ENCODE measurements at places on chromosomes 6 and 20. TPM values are rescaled to one million over a fixed set of nuclear protein-coding genes. Genes with fewer than 3 reads are reported as not detected.

DNA sequence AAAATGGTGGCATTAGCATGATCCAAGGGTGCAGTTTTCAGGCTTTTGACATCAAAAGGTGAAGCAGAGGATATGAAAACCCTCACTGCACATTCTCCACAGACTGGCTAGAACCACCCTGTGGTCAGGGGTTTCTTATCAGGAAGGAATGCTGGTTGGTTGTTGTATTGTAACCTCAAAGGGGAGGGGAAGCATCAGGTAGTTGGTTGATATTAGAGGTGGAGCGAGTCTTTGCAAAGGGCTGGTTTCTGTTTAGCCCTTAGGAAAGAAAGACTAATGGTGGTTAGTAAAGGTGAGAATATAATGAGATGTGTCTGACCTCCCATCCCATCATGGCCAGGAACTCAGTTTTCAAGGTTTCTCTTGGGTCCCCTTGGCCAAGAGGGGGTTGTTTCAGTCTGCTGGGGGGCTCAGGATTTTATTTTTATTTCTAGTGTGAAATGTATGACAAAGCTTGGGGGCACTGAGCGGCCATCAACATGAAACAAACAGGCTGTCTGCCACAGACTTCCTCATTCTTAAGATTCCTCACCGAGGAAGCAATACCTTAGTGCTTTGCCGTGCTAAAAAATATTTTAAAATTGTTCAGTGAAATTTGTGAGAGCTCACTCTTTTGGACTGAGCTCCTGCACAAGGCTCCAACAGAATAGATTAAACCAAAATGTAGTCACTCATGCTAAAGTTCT, 47.5 kb upstream of the PROKR2 start:
- DNase-seq, result no peak
- no peak overlapping the region for H3K4me3 ChIP-seq
- no peak overlapping the region for H3K27ac ChIP-seq
- H3K36me3 ChIP-seq, result no peaks in the 10 kb centered on the region
- no peaks in the 10 kb centered on the region for H3K4me1 ChIP-seq

DNA sequence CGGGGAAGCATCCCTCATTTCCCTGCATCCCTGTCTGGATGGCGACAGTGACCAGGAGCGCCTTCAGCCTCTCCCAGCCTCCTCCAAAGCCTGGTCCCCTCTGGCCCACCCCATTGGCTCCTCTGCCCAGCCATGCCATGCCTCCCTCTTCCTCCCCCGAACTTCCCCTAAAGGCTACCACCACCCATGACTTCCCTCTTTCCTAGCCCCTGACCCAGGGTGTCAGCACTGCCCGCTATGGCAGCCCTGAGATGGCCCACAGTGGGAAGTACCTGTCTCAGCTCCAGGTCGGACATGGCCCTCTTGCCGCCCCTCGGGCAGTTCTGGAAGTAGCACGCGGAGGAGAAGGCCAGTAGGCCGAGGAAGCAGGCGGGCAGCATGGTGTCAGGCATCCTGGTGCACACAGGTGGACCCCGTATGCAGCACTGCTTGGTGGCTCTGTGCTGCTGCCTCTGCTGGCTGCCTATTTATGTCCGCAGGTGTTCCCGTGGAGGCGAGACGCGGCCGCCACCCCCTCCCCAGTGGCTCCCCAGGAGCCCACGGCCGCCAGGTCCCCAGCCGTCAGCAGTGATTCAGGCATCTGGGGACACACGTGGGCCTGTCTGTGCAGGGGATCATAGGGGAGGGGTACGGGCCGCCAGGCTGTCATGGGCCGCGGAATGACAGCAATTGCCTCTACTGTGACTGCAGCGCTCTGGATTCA, at the start of gene AVP:
AVP (minus strand) TSS at position 442 of the 703 bp plus-strand sequence; CDS start at position 392, 50 bp downstream.
- no peaks in the 10 kb centered on the region for H3K36me3 ChIP-seq
- no peak within 1 kb of the TSS for H3K27ac ChIP-seq
- H3K4me1 ChIP-seq, result no peaks in the 10 kb centered on the region
- no peak within 1 kb of the TSS for H3K4me3 ChIP-seq

DNA sequence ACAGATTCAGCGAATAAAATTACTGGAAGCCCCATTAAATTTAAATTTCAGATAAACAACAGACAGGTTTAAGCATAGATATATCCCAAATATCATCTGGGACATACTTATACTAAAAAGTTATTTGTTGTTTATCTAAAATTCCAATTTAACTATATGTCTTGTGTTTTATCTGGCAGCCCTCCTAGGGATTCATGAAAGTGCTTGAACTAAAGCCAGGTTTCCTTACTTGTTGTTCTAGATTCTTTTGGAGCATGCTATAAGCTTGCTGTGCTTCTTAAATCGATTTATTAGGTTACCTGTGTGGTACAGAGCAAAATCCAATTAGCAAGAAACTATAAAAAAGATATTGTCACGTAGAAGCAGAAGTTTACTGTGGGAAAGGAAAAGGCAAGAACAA, 202.5 kb upstream of the GMDS start:
- no peak overlapping the region for H3K27ac ChIP-seq
- no peaks in the 10 kb centered on the region for H3K36me3 ChIP-seq
- no peaks in the 10 kb centered on the region for H3K4me1 ChIP-seq
- H3K4me3 ChIP-seq, result no peak overlapping the region
- H3K27me3 ChIP-seq, result no peaks in the 10 kb centered on the region

Gene TAF4
- 19.8 TPM for total RNA-seq

- H3K4me1 ChIP-seq, result peaks cover 32% of the 10 kb centered on the region
- peak overlapping the region; percentile 96 for H3K27ac ChIP-seq
- peak overlapping the region; percentile 100 for H3K4me3 ChIP-seq
- H3K36me3 ChIP-seq, result peaks cover 36% of the 10 kb centered on the region
- no peak for DNase-seq
Measured at GRCh38 chr6:43516367-43516696, 394 bp downstream of the YIPF3 start.

DNA sequence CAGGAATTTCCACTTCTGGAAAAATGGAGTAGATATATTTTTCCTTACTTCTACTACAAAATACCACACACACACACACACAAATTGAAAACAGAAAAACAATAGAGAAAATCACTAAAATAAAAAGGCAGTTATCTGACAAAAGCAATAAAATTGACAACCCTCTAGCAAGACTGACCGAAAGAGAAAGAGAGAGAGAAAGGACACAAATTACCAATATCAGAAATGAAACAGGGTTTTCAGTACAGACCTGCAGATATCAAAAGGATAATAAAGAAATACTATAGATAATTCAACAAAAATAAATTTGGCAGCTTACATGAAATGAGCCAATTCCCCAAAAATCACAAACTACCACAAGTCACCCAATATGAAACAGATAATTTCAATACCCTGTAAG, 104.7 kb downstream of the OPRM1 start:
- no peaks in the 10 kb centered on the region for H3K36me3 ChIP-seq
- H3K4me3 ChIP-seq, result no peak overlapping the region
- H3K27me3 ChIP-seq, result no peaks in the 10 kb centered on the region
- H3K4me1 ChIP-seq, result no peaks in the 10 kb centered on the region
- no peak overlapping the region for H3K27ac ChIP-seq

GRCh38 chr20:52191916-52192718, 538 bp upstream of the ZFP64 start:
- H3K4me1 ChIP-seq, result no peaks in the 10 kb centered on the region
- peak overlapping the region; percentile 78 for H3K27ac ChIP-seq
- no peak for DNase-seq
- no peaks in the 10 kb centered on the region for H3K27me3 ChIP-seq
- peak overlapping the region; percentile 88 for H3K4me3 ChIP-seq

Gene NT5E
- 2.7 TPM for total RNA-seq

GRCh38 chr6:161369339-161369738, 95.5 kb upstream of the AGPAT4 start:
- H3K27me3 ChIP-seq, result no peaks in the 10 kb centered on the region
- no peak for DNase-seq

GRCh38 chr20:1700990-1701389, 43.4 kb upstream of the SIRPG start:
- no peak for DNase-seq
- H3K36me3 ChIP-seq, result no peaks in the 10 kb centered on the region
- no peaks in the 10 kb centered on the region for H3K27me3 ChIP-seq
- H3K27ac ChIP-seq, result no peak overlapping the region

- no peak overlapping the region for H3K27ac ChIP-seq
- no peaks in the 10 kb centered on the region for H3K4me1 ChIP-seq
- no peak for DNase-seq
- no peak overlapping the region for H3K4me3 ChIP-seq
- H3K36me3 ChIP-seq, result no peaks in the 10 kb centered on the region
- H3K27me3 ChIP-seq, result no peaks in the 10 kb centered on the region
Measured at GRCh38 chr20:23231561-23232218, 118.9 kb upstream of the NXT1 start.

All from naive thymus-derived CD4-positive, alpha-beta T cell (primary cell).